ENCODE measurements at places on chromosomes 16 and 17. TPM values are rescaled to one million over a fixed set of nuclear protein-coding genes. Genes with fewer than 3 reads are reported as not detected.

DNA sequence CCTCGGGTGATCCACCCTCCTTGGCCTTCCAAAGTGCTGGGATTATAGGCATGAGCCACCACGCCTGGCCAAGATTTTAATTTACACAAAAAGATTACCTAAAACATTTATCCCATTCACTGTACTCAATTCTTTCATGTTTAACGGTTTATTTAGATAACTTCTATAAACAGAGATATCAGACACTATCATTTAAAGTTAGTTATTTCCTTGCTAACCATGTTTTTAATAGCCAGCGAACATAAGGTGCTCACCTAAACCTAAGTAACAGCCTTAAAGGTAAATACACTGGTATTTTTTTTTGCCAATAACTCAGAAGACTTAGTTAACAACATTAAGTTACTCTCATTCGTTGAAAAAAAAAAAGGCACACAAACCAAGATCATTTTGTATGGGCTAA, 82.0 kb upstream of the C17orf78 start:
- DNase-seq, result no peak

GRCh38 chr17:30267625-30268024, 24.1 kb downstream of the BLMH start:
- no peak for DNase-seq

DNA sequence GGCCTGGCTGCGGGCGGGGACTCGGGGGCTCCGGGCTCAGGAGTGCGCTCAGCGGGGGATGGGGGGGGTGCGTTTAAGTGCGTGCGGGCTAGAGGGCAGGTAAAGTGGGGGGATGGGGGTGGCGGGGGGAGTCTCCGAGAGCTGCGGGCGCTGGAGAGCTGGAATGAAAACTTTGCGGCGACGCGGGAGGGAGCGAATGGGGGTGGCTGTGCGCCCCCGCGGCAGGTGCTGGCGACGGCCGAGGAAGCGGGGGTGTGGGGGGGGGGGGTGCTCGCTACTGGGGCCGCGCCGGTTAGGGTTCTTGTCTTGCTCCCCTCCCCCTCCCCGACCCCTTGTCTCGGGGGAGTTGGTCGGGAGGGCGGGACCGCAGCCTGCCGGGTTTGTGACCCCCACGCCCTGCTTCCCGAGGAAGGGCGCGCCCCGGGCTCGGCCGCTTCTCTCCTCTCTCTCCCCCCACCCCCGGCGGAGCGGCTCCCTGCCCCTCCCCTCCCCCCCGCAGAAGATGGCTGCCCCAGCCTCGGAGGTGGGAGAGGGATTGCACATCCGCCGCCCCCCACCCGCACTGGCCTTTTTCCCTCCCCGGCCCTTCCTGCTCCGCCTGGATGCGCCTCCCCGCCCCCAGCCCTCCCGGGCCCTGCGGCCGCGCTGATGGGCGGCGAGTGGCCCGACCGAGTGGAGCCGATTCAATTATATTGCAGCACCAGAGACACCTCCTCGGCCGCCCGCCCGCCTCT, 649 bp downstream of the GSE1 start:
- DNase-seq, result peak; percentile 93

The SLC6A4 gene
- total RNA-seq, result 0.94 TPM

The AANAT gene
- not detected for total RNA-seq
